ENCODE measurements at places on chromosomes 5 and 9.

DNA sequence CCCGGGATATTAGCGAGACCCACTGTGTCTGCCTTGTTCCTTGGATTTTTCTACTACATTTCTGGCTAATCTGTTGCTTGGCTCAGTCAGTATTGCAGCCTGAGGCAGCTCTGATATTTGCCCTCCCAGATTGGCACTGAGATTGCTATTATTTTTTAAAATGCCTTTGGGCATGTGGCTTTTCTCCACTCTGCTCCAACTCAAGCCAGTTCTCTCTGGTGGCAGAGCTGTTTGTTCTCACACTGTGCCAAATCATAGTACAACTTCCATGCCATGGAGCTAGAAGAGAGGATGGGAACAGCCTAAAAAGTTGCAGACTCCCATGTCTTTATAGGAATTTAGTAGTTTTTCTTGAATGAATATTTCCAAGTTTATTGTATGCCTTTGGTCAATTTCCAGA, 155.9 kb upstream of the ATP10B start:
- no peak for DNase-seq

GRCh38 chr9:98045234-98046179, 11.0 kb upstream of the NANS start:
- peak; percentile 70 for DNase-seq

- DNase-seq, result no peak
These were observed 96.2 kb downstream of the VCAN start for GRCh38 chr5:83567741-83568140.

- no peak for DNase-seq
These were observed 377.7 kb upstream of the IRX1 start for GRCh38 chr5:3217771-3218495.

GRCh38 chr9:7258688-7259396, 501.1 kb downstream of the KDM4C start:
- no peak for DNase-seq

DNA sequence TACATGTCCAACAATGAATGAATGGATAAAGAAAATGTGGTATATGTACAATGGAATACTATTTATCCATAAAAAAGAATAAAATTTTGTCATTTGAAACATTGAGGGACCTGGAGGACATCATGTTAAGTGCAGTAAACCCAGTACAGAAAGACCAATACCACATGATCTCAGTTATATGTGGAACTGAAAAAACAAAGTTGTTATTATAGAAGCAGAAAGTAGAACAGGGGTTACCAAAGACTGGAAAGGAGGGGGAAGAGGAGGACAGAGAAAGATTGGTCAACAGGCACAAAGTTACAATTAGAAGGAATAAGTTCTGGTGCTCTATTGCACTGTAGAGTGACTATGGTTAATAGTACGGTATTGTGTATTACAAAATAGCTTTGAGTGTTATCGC, 233.8 kb downstream of the SEMA6A start:
- no peak for DNase-seq

DNA sequence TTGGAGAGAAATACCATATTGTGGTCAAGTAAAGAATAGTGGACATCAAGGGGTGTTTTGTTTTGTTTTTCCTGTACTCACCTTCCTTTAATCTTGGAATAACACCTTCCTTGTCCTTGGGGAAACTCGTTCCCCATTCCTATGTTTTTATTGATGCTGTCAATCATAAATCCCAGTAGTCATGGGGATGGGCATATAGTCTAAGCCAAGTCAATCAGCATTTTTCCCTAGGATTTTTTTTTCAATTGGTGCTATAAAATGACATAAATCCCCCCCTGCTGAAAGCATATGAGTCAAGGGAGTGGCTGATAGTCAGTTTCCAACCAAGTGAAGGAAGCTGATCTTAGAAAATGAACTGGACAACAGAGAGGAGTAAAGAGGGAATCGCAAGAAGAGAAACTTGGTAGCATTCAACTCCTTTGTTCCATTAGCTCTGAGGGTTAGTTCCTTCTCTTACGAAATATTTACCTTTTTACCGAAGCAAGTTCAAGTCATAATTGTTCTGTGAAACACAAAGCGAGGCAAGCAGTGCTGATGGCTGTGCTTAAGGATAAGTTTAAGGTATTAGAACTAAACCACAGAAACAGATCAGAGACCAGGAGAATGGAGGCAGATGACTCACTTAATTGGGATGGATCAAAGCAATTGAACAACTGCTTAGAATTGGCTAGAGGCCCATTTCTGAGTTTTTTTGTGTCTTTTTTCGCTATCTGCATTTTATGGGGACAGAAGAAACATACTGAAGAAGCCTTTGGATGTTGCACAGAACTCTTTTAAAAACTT, 218.6 kb downstream of the SEMA6A start:
- no peak for DNase-seq

- no peak for DNase-seq
These were observed 11.1 kb downstream of the VAV2 start for GRCh38 chr9:133980864-133981588.

- DNase-seq, result no peak
These were observed 62.5 kb downstream of the FXN start for GRCh38 chr9:69097923-69098593.

DNA sequence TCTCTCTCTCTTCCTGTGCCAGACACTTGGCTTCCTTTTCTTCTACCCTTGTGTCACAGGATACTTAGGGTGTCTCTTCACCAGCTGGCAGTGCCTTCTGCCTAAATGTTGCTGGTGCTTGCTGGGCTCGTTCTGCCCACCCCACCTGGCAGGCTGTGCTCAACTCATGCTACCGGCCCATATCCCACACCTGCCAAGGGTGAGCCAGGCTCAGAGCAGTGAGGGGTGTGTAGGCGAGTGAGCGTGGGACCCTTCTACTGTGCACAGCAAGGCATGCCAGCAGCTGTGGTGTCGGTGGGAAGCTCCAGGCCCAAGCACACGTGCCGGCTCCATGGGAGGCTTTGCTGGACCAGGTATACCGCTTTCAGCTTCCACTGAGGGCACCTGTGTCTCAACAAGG, 1626.7 kb upstream of the ACO1 start:
- no peak for DNase-seq

GRCh38 chr9:126461608-126462007, 135.0 kb downstream of the MVB12B start:
- no peak for DNase-seq

GRCh38 chr5:59266410-59266809, 627.1 kb downstream of the PDE4D start:
- no peak for DNase-seq

DNA sequence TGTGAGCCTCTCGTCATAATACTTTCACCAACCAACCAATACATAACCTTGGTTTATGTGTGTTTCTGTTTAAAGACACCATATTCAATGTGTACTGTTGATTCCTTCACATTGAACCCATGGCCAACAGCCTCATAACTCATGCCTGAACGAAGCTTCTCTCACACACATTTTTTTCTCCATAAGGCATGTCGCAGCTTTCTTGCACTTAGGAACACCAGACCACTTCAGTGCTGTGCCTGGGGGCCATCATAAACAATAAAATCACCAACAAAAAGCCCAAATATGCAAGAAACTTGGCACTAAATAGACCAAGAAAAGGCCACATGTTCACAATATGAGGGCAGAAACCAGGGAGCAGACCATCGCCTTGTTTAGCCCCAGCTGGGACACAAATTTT, 192.2 kb downstream of the ROR2 start:
- no peak for DNase-seq

- no peak for DNase-seq
These were observed 868.1 kb upstream of the CDH9 start for GRCh38 chr5:27906481-27906880.

DNA sequence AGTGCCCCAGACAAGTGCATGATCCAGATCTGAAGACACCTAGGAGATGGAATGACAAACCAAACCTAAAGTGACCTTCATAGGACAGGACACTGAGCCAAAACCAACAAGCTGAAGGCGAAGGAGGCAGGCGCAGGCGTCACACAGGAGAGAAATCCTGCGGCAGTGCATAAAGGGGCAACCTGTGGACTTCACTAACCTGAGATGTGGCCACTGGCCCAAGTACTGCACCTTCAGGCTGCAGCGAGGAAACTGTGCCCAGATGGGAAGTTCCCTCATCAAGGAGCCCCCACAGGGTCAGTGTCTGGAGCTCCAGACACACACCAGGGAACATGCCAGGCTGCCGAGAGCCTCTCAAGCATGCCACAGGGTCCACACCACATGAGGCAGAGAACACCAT, 3.7 kb downstream of the IPPK start:
- DNase-seq, result no peak

- DNase-seq, result no peak
These were observed 187.7 kb downstream of the PIK3R1 start for GRCh38 chr5:68403301-68403700.

DNA sequence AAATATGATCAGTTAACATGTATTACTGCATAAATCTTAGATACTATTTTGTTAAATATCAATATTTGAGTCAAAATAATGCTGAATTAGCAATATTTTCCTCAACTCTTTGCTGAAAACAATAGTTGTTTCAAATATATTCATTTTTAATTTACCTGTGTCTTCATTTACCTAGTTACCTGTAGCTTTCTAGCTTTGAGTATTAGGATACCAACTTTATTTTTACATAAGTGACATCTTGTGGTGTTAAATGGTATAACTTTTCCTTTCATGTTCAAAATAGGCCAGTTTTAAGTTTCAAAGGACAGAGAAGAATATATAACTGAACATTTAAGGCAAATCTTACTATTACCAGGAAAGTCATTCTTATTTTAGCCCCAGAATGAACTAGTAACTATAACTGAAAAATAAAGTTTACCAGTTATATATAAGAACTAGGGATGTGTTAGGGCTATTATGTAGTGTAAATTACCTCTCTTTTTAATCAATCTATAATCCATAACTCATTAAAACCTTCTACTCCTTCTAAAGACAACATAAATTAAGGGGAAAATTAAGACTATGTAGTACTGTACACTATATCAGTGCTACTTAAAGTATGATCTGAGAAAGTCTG, 25.3 kb downstream of the AP3B1 start:
- DNase-seq, result peak; percentile 23

DNA sequence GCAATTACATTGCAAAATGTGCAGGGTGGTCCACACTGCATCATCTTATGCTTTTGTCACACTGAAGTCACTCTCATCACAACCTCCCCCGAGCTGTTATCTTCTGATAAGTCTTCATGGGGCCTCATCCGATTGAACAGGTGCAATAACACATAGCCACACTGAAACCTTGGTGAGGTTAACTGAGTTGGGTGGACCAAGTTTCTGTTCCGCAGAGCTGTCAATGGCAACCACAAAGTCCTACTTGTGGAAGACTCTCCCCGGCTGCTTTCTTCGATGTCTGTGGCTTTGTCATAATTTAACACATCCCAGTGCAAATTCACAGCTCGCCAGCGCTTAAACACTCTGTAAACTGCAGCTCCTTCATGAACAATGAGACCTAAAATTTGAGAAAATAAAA, 112.2 kb downstream of the MARCHF11 start:
- DNase-seq, result no peak

DNA sequence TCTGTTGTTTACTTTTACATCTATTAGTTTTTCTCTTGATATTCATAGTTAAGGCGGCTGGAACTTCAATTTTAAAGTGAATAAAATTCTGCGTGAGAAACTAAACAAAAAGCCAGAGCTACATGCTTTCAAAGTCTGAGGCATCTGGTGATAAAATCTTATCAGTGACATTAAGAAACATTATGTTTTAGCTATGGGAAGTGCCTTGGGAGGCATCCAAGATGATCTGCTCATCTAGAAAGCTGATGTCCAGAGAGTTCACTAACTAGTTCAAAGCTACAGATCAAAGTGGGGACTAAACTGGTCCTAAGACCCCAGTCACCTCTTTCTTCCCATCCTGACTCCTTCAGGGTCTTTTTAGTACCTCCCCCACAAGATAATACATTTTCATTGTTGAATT, 37.2 kb downstream of the MRPS27 start:
- DNase-seq, result no peak

DNA sequence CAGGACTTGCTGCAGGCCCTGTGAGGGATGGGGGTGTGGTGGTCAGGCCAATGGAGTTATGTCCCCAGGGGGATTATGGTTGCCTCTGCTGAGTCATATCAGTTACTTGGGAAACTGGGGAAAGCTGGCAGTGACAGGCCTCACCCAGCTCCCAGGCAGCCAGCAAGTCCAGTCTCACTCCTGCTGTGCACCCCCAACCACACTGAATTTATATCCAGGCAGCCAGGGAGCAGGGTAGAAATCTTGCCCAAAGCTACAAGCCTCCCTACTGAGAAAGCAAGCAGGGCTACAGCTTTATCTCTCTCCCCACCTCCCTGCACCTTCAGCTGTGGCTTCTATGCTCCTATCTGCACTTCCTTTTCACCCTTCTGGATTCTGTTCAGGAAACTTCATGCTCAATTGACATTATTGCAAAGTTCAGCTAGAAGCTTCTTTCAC, 2076.0 kb upstream of the CDH9 start:
- DNase-seq, result no peak

DNA sequence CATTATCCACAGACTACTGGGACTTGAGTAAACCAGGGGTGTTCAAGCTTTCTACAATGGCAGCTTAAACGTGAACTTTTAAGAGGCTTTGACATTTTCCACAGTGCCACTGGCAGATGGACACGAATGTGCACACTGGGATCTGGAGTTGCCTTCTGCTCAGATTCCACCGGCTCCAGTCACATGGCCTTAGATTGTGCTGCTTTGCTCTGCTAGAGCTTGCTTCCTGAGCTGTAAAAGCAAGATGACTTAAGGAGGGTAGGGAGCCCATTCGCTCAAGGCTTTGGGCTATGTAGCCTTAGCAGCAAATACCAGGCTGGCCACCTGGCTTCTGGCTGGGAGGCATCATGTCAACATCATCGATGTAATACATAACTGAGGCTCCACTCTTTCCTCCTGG, 436.9 kb downstream of the MED10 start:
- no peak for DNase-seq

- DNase-seq, result peak; percentile 41
These were observed 85.3 kb upstream of the ADRB2 start for GRCh38 chr5:148740966-148741742.

DNA sequence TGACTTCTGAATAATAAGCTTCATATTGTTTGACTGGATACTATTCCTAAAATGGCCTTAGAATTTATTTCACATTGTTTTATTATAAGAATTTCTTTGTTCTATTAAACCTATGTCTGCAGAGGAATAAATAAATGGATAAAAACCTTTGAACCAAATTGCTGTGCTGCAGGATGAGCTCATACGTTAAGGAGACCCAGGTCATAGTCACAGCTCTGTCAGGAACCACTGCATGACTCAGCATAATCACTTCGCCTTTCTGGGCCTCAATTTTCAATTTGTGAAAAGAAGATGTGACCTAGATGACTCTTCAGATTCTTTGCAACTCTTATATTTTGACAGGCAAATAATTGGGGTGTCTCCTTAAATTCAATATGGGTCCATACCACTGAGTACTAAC, 36.7 kb upstream of the HMHB1 start:
- no peak for DNase-seq

GRCh38 chr5:7419846-7420245, 23.9 kb downstream of the ADCY2 start:
- no peak for DNase-seq

- no peak for DNase-seq
These were observed 7.0 kb downstream of the DENND1A start for GRCh38 chr9:123922911-123923310.

Measured in CD4-positive, alpha-beta T cell treated with Interleukin-4 for 4 hours (primary cell).